ENCODE measurements at places on chromosomes 7 and 10. TPM values are rescaled to one million over a fixed set of nuclear protein-coding genes. Genes with fewer than 3 reads are reported as not detected.

GRCh38 chr10:131810036-131810804 is 90.6 kb upstream of the PPP2R2D start:
- no peak for DNase-seq

GRCh38 chr7:3274131-3274530 is 26.9 kb upstream of the SDK1 start:
- DNase-seq, result no peak

DNA sequence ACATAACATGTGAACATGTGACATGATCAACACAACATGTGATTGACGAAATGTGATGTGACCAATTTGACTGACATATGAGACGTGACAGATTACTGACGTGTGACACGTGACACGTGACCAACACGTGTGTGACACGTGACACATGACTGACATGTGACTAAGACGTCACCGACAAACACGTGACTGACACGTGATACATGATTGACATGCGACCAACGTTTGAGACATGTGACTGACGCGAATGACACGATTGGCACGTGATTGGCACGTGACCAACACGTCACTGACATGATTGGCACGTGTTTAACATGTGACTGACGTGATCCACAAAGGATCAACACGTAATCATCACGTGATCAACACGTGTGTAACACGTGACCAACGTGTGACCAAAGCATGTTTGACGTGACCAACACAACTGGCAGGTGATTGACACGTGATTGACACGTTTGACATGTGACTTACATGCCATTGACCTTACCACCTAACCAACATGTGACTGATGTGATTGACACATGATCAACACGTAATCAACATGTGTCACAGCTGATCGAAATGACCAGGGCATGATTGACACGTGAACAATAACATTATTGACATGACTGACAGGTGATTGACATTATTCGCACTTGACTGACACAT is 23.7 kb downstream of the CRPPA start:
- no peak for DNase-seq

GRCh38 chr7:40000734-40001315 is 50.8 kb downstream of the CDK13 start:
- no peak for DNase-seq

The PRF1 gene
- polyA plus RNA-seq, result 0.40 TPM

DNA sequence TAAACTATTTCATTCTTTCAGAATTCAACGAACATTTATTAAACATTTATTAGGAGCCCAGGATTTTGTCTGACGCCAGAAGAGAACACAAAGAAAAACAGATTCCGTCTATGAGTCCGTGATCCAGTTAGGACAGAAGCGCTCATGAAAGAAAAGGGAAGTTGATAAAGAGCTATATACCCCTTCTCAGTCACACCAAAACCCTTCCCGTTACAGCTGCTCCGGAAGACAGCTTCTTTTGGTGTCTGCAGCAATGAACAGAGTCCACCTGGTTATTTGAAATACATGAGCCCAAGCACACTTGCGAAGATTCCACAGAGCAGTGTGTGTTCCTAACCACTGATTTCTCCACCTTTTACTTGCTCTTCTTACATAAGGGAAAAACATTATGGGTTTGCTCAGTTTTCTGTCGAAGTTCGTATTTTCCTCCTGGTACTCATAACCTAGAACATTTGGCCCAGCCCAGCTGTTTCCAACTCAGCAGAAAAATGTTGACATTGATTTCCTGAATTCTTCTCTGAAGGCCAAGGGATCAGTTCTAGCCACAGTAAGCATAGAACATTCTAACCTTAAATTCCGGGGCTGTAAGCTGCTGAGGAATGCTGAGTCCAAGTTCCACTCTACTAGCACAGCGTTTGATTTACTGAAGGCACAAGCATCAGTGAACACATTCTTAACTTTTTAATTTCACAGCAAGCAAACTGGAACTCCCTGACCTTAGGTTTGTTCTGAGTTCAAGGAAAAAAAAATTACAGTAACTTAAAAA is 206.5 kb downstream of the SORCS1 start:
- no peak for DNase-seq

GRCh38 chr10:63261496-63261895 is 128.4 kb downstream of the NRBF2 start:
- no peak for DNase-seq

DNA sequence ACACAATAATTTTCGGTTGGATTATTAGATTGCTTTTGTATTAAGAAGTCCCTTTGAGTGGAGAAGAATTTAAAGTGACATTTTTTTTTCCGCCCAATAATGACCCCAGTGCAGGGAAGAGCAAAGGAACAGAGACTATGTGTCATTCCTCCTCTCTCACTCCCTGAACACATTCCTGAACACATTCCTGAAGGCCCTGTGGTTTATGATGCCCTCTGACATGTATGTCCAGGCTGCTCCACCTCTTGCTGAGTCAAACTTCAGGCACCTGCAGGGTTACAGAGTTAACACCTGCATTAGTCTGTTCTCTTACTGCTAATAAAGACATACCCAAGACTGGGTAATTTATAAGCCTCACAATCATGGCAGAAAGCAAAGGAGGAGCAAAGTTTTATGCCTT is 704.0 kb upstream of the LRRN3 start:
- no peak for DNase-seq

GRCh38 chr10:88745633-88746032 is 14.2 kb upstream of the LIPN start:
- DNase-seq, result no peak

- peak; percentile 38 for DNase-seq
Observed at GRCh38 chr7:158695726-158696452, 8.7 kb downstream of the NCAPG2 start.

DNA sequence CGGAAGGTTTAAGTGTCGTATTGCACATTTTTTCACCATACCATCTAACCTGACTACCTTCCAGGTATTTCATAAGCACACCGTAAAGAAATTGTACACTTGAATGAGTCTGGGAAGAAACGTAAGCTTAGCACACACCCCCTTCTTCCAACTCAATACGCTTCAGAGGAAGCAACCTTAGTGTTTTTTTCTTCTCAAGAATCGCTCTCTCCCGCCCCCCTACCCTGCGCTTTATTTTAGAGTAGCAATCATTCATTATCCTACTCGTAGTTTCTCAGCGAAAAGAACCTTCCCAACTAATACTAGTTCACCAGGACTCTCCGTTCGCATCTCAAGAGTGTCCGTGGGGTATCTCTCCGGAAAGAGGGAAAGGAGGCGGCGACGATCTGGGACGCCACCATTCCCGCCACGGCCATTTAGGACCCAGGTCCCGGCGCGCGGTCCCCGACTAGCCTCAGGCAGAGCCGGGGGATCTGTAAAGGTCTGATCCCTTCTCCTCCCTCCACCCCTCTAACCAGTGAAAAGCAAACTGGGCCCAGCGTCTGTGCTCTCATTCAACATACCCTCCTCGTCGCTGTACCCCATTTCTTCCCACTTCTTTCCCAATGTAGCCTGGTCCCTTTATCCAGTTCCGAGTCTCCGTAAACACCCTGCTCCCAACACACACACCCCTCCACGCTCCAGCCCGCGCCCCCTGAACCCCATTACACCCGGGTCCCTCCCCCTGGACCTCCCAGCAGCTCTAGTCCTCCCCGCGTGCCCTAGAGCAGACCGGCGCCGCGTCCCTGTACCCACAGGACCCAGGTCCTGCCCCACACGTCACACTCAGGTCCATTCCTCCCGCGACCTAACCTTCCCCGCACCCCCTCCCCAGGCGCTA is 16.0 kb downstream of the MYOZ1 start:
- peak; percentile 66 for DNase-seq

- DNase-seq, result peak; percentile 83
Observed at GRCh38 chr7:2399848-2400587, 3.4 kb upstream of the CHST12 start.

The RET gene
- polyA plus RNA-seq, result 21.3 TPM

The C10orf105 gene
- 0.26 TPM for polyA plus RNA-seq

DNA sequence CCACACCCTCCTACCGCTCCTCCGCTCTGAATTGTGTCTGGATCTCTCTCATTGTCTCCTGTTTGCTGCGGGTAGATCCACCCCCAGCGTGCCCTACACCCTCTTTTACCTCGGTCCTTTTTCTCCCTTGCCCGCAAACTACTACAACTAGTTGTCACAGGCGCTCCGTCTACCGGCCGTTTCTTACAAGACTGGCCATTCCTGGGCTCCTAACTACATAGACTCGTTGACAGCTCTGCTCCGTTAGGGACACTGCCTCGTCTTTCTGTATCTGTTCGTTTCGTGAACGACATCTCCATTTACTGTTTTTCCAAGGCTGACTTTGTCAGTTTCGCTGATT is 786 bp downstream of the TAF3 start:
- DNase-seq, result peak; percentile 45

GRCh38 chr7:157006205-157006747 is 4.2 kb downstream of the MNX1 start:
- DNase-seq, result no peak

The HKDC1 gene
- 15.8 TPM for polyA plus RNA-seq

GRCh38 chr7:38796626-38797501 is 112.1 kb downstream of the VPS41 start:
- DNase-seq, result peak; percentile 61

DNA sequence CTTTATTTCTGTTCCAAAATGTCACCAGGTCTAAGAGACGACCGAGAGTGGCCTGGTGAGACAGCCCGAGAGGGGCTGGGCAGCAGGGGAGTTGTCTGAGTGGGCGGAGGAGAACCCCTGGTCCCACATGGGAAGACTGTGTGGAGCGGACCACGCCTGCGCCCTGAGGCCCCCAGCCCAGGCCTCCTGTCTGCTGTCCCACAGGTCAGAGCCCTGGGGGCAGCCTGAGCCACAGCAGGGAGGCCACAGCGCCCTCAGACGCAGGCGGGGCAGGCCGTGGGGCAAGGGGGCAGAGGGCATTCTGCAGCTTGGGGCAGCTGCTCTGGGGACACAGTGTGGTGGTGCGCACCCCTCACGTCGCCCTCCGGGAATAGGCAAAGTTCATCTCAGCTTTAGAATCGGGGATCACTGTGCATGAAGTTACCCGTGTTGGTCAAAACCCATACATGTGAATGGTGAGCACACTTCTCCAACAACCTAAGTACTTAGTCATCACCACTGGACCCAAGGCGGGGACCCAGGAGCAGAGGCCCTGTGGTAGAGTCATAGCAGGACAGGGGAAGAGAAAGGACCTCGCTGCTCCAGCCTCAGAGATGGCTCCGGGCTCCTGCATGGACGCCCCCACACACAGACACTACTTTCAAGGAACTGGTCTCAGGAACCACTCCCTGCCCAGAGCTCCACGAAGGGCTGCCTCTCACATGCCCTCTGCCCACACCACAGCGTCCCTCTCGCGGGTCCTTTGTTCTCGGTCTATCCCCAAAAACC is 214.7 kb downstream of the ELFN1 start:
- no peak for DNase-seq
